Mesenteric fat pad (tissue), 1 donor: ENCODE measurements at places on chromosomes 3 and 15.

- no peak for DNase-seq
These were observed 221.3 kb upstream of the CDIN1 start for GRCh38 chr15:36358094-36358493.

DNA sequence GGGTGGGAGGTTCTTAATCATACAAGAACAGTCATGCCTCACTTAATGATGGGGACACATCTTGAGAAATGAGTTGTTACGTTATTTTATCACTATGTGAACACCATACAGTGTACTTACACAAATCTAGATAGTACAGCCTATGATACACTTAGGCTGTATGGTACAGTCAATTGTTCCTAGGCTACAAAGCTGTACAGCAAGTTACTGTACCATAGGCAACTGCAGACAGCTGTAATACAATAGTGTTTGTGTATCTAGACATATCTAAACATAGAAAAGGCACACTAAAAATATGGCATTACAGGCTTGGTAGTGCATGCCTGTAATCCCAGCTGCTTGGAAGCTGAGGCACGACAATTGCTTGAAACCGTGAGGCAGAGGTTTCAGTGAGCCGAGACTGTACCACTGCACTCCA lies 55.7 kb upstream of the PLXND1 start:
- DNase-seq = no peak

GRCh38 chr15:40696228-40696627 lies 1.3 kb downstream of the RAD51 start:
- no peak for DNase-seq

GRCh38 chr3:74287557-74287956 lies 326.9 kb downstream of the CNTN3 start:
- DNase-seq = no peak

DNA sequence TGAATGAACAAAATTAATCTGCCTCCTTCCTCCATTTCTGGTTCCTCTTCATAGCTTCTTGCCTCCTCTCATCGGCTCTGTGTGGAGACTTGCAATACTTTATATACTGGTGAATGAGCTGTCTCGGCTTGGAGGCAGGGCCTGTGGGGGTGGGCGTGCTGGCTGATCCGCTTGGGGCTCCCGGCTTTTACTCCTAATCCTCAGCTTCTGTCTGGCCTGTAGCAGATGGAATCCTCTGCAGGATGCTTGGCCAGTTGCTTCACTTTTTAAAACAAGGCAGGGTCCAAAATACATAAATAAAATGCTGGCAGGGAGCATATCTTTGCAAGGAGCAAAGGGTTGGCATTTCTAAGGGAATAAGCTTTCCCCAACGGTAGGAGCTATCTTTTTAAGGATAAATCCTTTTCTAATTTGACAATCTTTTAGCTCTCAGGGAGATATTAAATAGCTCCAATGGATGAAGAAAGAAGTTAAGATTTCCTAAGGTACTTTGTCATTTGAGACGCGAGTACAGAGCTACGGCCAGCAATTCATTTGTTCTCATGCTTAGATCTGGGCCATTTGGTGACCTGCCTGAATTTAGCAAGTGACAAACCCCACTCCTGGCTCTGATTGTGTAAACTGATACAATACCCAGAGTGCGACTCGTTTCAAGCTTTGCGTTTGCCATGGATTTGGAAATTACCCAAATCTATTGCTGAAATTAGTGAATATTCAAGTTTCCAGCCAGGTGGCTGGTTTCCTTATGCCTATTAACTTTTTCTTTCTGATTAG lies 18.9 kb downstream of the SV2B start:
- DNase-seq = no peak

- no peak for DNase-seq
These were observed 41.0 kb upstream of the SLC25A26 start for GRCh38 chr3:66179793-66180192.

DNA sequence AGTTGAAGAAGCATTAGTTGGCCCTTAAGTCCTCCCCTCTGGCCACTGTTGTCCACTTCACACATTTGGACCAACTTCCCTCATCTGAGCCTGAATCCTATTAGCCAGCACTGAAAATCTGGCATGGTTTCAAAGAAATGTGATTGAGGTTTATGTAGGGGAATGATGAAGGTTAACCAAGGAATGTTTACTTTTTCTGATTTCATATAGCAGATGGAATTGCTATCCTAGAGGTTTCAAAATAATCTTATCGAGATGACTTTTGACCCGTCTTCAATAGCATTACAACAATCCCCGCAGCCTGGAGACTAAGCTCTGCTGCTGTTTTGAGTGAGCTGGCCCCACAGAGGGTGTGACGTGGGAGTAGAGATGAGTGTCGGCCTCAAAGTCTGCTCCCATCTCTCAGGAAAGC lies 200.8 kb upstream of the IL12A start:
- no peak for DNase-seq

DNA sequence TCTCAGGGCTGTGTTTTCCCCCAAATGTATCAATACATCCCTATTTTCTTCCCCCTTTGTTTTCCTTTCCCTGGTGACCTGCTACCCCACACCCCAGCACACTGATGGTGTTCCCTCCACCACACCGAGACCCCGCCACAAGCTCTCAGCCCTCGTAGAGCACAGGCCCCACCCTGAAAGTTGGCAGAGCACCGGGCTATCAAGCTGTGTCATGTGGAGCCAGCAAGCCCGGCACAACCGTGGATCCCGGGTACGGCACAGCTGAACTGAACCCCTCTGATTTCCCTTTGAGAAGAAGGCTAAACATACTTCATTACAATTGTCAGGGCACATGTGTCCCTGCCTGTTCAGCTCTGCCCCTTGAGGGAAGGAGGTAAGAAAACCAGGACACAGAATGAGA lies 69.9 kb downstream of the LRIG1 start:
- no peak for DNase-seq

GRCh38 chr3:174441588-174442301 lies 417.4 kb upstream of the NAALADL2 start:
- no peak for DNase-seq

DNA sequence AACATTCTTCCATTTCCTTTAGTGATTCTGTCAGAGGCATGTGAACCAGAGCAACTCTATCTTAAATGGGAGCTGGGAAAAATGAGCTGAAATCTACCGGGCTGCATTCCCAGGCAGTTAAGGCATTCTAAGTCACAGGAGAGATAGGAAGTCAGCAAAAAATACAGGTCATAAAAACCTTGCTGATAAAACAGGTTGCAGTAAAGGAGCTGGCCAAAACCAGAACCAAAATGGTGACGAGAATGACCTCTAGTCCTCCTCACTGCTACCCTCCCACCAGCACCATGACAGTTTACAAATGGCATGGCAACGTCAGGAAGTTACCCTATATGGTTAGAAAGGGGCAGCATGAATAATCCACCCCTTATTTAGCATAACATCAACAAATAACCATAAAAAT lies 66.4 kb downstream of the B3GALNT1 start:
- no peak for DNase-seq

GRCh38 chr3:37125195-37126073 lies 48.9 kb downstream of the LRRFIP2 start:
- DNase-seq = no peak

DNA sequence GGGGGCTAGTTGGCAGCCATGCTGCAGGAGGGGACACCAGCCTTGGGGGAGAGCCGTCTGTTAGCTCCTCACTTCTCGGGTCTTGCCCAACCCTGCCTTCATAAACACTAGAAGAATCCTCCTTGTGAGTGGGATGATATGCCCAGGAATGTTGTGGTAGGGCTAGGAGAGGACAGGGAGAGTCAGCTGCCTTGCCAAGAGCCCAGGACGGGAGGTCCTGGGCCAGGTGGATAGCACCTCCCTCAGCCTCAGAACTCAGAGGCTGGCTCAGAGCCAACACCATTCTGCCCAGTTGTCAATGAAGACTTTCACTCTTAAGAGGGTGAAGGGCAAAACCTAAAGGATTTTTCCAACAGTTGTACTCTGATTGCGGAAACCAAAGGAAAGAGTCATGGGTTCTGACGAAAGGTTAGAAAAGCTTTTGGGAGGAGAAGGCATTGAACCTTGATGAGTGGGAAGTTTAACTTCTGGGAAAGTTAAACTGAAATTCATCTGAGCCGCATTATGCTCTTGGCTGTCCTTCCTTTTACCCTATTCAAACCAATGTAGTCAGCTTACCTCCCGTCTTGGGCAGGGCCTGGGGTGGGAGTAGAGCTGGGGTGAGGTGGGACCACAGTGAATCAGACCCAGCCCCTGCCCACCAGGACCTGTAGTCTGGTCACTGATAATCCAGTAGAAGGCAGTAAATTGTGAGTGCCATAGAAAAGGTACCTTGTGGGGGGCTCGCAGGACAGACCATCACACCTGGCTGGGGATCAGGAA lies 81.9 kb downstream of the FAM43A start:
- DNase-seq = no peak

GRCh38 chr3:132513057-132513456 lies 84.0 kb upstream of the ACKR4 start:
- no peak for DNase-seq

DNA sequence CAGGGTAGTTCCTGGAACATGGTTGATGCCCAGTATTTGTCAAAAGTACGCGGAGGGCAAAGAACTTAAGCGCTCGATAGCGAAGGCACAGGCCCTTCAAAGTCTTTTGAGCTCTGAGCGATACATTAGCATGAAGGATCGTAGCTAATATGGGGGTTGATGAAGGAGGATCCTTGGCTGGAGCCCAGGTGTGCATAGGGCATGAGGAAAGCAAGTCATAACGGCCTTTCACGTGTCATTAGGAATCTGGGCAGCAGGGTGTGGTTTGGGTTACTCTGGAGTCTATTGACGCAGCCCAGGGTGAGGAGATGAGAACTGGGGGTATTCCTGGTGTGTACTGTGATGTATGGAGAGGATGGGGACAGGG lies 31.7 kb downstream of the SPINK8 start:
- no peak for DNase-seq

DNA sequence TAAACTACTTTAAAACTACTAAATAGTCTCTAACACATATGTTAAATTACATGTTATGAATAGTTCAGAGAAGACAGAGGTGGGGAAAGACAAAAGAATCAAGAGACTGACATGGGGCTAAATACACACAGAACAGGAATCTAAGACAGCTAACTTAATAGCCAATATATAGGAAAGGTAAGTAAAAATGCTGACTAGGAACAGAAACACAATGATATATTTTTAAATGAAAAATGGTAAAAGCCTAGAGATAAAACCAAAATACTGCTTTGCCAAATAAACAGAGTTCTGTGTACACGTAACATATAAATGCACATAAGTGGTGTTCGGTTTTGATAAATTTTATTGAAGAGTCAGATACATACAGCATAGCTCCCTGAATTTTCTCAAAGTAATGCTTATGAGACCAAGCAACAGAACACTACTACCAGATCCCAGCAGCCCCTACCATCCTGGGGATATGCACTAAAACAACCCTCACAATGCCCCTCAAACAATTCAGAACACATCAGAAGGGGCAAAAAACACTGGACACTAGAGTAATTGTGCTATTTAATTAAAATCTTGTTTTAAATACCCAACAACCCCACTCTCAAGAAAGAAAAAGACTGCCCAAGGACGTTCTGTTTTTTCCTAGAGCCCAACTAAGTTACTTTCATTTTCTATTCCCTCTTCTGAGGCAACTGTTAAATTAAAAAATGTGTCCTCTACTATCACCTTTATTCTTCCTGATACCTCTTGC lies 121.1 kb downstream of the ADAM10 start:
- DNase-seq = no peak

DNA sequence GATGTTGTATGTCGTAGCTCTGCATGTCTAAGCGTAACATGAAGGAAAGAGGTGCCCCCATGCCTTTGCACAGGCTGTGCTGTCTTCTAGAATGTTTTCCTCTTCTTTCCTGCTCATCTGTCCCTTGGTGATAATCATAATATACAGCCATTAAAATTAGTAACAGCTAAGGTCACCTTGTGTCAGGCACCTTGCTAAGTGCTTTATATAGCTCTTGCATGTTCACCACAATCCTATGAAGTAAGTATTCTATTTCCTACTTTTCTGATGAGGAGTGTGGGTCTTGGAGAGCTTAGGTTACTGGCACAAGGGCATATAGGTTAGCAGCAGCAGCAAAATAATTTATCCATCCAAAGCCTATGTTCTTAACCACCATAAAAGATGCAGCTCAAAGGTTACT lies 754.4 kb downstream of the NTRK3 start:
- DNase-seq = no peak

DNA sequence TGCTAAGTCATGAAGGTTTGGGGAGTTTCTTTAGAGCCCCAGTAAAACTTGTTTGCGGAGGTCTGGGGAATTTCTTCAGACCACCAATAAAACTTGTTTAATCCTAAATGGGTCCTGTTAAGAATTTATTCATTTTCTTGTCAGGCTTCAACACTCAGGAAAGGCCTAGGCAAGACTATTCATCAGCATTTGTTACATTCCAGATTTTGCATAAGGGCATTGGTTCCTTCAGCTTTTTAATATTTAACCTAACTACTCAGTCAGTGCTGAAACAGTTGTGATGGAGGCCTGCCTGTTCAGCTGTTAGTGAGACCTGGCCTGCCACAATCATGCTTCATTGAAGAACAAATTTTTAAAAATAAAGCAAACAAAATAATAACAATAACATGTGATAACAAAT lies 954.2 kb upstream of the SEMA6D start:
- DNase-seq = no peak

GRCh38 chr3:97658668-97659285 lies 105.8 kb upstream of the ARL6 start:
- no peak for DNase-seq

- DNase-seq = no peak
These were observed 248.6 kb downstream of the RYR3 start for GRCh38 chr15:33559207-33559890.

- DNase-seq = peak; percentile 73
These were observed 28.7 kb downstream of the ALDH1L1 start for GRCh38 chr3:126151562-126152302.

GRCh38 chr3:20511863-20512505 lies 326.0 kb upstream of the SGO1 start:
- DNase-seq = peak; percentile 39
